ENCODE measurements at places on chromosomes 11 and 22. TPM values are rescaled to one million over a fixed set of nuclear protein-coding genes. Genes with fewer than 3 reads are reported as not detected.

DNA sequence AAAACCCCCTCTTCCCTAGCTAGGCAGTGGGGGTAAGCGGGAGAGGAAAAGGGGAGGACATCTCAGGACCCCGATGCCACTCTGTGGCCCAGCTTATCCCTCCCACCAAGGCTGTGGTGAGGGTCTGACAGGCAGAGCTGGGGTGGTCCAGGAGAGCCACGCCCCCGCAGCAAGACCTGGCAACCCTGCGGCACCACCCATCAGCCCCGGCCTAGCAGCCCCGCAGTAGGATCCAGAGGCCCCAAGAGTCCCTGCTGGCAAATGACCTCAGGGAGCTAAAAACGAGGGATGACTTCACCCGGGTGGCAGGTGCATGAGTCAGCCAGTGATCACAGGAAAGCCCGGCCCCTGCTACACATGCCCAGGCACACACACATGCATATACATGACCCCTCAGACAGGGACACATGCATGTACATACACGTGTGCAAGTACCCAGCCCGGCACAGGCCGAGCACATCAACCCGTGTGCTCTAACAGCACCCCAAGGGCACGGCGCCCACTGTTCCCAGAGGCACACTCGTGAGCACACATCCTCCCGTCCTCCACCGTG is 32.3 kb downstream of the ARVCF start:
- DNase-seq = no peak

GGTLC2 gene
- not detected for total RNA-seq

DNA sequence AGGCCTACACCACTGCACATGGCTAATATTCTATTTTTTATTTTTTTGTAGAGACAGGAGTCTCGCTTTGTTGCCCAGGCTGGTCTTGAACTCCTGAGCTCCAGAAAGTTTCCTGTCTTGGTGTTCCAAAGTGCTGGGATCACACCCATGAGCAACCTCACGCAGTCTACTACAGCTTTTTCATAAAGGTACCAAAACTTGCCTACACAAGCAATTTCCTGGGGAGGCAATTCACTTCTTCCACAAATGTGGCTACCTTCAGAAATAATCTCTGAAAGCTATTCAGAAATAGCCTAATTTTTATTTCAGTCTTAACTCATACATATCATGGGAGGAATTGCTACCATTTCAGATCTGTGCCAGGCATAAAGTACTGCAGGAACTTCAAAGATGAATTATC is 11.4 kb downstream of the SLC35F2 start:
- no peak for DNase-seq

DNA sequence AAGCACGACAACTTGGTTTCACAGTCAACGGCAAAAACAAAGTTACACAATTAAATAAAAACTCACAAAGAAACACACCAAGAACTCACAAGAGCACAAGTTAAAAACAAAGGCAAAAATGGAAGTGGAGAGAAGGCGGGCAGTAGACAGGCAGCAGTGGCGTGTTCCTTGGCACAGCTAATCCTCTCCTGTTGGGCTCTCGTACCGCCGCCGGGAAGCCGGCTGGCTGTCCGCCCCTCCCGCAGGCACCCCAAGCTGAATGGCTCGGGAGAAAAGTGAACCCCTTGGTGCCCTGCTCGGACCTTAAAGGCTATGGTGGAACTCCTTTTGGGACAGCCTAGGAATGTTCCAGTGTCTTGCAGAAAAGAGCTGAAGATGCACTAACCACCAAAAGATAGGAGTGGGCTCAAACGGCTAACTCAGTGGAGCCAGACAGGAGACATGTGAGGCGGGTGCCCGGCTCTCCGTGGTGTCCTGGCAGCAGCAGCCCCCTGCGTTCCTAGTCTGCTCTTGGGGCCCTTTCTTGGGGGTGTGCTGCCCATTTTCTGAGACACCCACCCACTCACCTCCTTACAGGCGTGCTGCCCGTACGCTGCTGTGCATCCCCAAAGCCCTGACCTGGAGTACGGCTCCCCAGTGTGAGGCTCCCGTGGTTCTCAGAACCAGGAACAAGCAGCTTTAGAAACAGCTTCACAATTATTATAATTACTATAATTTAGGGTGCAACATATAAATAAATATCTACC is 86.1 kb upstream of the BID start:
- DNase-seq = no peak

BTBD18 gene
- total RNA-seq = not detected

- no peak for DNase-seq
Measured at GRCh38 chr11:279966-280705, 1.9 kb downstream of the NLRP6 start.

- no peak for DNase-seq
Measured at GRCh38 chr11:80281194-80281593, 840.4 kb upstream of the TENM4 start.

- no peak for DNase-seq
Measured at GRCh38 chr11:75035256-75035655, 46.5 kb downstream of the NEU3 start.

LPXN gene
- 3.8 TPM for total RNA-seq

GRCh38 chr22:24807284-24807950 is 1.4 kb downstream of the SGSM1 start:
- peak; percentile 52 for DNase-seq

- no peak for DNase-seq
Measured at GRCh38 chr11:57321388-57322255, 3.1 kb downstream of the TNKS1BP1 start.

LUZP2 gene
- 0.96 TPM for total RNA-seq

DNA sequence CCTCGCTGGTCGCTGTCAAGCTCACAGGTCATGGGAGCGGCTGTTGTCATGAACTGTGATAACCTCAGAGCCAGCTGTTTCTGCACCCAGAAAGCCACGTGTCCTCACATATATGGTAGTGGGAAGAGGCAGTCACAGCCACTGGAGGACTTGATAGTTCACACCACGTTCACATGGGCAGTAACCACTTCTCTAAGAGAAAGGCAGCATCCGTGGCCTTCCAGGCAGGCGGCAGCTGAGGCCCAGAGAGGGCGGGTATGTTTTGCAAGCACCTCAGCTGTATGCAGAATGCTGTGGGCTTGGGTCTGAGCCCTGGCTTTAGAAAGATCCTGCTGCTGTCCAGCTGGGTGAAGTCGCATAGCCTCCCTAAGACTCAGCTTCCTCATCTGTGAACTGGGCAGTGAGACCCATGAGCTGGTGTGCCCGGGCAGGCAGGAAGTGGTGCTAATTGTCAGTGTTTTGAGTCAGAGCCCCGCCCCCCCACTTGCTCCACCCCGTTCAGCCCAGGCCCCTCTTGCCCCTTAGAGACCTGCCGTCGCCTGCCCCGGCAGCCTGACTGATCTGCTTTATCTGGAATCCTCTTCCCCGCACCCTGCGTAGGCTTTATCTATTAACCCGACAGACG is 13.3 kb downstream of the TTC38 start:
- DNase-seq = no peak

DNA sequence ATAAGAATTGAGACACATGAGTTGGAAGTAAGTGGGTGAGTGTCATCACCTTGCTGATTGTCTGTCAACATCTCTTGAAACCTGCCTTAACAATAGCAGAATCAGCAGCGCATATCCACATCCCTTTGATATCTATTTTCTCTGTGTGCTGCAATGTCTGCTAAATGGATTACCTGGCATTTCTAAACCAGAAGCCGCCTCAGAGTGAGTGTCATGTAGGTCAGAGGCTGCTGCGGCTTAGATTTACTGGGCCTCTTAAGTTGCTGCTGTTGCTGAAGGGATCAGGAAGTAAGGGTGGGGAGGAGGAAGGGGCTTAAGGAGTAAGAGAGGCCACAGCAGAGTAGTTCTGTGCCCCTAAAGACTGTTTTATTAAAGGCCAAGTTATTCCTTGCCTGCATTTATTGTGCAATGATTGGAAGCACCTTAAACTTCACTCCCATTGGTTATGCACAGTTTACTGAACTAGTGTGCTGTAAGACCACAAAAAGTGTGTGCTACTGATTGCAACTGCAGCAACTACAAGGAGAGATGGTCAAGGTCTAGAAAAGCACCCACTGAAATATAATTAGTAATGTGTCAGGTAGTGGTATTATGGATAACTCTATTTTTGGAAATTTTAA is 29.8 kb upstream of the TMEM41B start:
- DNase-seq = no peak

THRSP gene
- total RNA-seq = not detected

DNA sequence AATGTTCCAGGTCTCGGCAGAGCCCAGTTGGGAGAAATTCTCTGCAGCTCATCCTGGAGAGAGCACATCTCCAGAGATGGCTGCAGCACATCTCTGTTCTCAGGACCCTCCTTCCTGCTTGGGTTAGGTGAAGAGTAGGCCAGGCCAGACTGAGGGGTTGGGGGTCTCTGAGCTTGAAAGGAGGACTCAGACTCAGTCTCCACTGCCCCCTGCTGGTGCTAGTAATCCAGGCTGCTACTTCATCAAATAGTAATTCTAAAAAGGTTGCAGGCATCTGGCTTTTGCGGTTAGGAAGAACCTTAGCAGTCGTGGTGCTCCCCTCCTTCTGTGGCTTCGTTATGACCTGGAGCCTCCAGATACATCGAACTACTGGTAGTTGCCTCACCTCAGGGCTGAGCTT is 9.7 kb downstream of the TUB start:
- DNase-seq = peak; percentile 84

- DNase-seq = no peak
Measured at GRCh38 chr22:47032091-47032943, 269.9 kb downstream of the TBC1D22A start.

MMP8 gene
- total RNA-seq = not detected
